ENCODE measurements at places on chromosomes 12 and 14.

GRCh38 chr12:69008520-69008919 is 75.5 kb upstream of the CPM start:
- peak; percentile 97 for DNase-seq

DNA sequence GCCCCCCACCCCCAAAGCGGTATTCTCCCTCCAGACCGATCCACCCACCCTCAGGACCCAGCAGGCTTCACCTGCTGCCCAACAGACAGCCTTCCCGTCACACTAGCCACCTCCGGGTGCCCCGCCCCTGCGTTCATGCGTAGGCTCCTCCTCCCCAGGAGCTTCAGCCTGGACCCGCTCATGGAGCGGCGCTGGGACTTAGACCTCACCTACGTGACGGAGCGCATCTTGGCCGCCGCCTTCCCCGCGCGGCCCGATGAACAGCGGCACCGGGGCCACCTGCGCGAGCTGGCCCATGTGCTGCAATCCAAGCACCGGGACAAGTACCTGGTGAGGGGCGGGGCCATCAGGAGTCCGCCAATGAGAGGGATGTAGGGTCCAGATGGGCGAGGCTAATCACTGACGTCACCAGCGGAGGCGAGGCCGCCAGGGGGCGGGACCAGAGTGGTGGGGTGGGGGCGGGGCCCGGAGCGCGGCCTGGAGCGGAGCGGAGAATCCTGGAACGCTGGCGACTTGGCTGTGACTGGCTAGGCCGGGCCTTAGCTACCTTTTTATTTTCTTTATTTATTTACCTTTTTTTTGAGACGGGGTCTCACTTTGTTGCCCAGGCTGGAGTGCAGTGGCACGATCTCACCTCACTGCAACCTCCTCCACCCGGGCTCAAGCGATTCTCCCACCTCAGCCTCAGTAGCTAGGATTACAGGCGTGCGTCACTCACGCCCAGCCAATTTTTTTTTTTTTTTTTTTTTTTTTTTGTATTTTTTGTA is 4.4 kb downstream of the TNS2 start:
- DNase-seq, result peak; percentile 97

DNA sequence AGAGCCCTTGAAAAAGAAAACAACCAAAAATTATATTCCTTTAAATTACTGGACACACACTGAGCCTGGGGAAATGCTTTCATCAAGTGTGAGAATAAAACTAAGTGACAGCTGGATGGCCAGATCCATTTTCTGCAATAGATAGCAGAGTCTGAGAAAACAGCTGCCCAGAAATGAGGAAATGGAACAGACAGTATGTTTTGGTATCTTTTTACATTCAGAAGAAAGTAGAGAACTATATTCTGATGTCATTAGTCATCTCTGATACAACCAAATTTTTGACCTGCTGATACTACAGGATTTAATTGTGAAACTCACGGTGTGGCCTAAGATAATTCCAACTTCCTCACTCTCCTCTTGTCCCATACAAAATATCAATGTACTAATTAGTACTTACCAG is 78.2 kb downstream of the HMGA2 start:
- peak; percentile 58 for DNase-seq

DNA sequence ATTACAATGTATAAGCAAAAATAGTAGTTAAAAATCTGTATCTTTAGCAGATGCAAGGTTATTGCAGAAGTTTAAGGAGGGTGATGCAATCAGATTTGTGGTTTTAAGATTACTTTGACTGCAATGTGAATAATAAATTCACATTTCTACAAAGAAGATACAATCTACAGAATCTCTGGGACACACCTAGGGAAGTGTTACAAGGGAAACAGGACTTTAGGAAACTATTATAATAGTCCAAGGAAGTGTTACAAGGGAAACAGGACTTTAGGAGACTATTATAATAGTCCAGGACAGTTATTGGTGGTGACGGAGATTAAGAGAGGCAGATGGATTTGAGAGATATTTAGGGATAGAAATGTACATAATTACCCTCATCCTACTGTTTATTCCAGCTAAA is 154.4 kb upstream of the GARIN6 start:
- no peak for DNase-seq

DNA sequence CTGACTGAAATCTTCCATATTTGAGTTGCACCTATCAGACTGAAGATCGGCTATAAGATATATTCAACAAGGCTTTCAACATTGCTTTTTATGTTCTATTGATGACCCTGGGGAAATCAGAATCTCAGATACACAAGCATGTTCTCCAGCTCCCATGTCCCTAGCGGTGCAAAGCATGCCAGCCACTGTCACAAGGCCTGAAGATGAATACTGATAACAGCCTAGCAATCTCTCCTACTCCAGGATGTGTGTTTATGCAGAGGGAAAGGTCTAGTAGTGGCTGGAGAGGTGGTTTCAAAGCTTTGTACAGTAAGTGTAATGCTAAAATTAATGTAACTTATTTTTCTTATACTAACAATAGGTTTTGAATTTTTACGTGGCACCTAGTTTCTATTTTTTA is 64.6 kb downstream of the SOX5 start:
- DNase-seq, result no peak

GRCh38 chr12:5085896-5086295 is 42.2 kb downstream of the KCNA5 start:
- no peak for DNase-seq

GRCh38 chr12:104345234-104346066 is 41.9 kb downstream of the EID3 start:
- no peak for DNase-seq
